ENCODE measurements at places on chromosomes 16 and 17.

DNA sequence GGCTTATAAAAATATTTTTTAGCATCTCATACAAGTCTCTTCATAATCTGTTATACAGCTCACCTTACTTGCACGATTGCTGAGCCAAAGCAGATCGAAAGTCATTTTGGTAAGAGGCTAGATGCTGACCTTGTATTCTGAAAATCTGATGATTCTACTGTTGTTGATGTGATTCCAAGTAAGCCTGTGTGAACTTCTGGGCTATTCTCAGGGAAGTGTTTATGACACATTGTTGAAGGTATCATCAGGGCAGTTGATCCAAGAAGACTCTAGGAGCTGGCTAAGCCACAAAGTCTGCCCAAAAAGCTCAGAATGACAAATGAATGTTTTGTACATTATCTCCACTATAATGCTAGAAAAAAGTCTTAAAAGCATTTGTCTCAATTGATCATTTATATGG is 16.0 kb downstream of the OMG start:
- no peak for DNase-seq

DNA sequence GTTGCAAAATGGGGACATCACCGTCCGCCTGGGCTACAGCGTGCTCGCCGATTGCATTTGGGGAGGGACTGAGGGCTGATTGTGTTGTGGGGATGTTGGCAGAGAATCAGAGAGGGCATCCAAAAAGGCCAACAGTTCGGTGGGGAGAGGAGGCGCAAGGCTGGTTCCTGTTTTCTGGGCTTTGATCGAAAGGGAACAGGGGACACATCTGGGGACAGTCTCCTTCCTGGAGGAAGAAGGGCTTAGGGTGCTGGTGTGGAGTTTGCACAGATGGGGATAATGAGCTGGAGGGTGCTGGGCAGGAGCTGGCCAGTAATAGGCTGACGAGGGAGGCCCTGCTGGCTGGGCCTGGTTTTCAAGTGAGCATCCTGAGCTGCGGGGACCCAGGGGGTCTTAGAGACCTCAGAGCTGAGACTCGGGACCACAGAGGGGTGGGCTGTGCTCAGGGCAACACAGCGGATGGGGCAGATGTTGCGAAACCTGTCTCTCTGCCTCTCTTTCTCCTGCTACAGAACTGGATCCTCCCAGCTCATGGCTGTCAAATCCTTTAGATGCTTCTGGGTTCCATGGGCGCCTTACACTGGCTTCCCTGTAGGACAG is 288.7 kb downstream of the SEC14L1 start:
- no peak for DNase-seq

- no peak for DNase-seq
Measured at GRCh38 chr17:56801459-56802178, 32.1 kb downstream of the C17orf67 start.

DNA sequence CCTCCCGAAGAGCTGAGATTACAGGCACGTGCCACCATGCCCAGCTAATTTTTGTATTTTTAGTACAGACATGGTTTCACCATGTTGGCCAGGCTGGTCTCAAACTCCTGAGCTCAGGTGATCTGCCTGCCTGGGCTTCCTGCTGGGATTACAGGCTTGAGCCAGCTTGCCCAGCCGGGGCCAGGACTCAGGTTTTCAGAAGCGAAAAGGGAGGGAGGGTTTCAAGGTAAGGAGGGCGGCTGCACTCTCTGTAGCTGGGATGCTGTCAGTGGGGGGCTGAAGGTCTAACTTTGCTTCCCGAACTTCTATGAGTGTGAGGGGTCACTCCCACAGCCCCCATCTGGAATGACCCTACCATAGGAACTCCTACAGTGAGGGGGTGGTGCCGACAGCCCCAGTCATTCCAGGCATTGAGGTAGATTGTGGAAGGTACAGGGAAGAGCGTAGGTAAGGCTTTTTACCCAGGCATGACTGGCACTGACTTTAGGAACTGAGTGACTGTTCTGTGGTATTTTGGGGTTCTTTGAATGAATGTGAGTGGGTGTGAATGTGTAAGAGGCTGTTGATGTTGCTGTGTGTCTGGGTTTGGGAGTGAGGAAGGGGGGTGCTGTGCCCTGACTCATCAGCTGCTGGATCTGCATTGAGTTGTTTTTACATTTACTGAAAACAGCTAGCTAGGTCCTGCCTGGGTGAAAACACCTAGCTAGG is 3.8 kb upstream of the C1QL1 start:
- DNase-seq = no peak

DNA sequence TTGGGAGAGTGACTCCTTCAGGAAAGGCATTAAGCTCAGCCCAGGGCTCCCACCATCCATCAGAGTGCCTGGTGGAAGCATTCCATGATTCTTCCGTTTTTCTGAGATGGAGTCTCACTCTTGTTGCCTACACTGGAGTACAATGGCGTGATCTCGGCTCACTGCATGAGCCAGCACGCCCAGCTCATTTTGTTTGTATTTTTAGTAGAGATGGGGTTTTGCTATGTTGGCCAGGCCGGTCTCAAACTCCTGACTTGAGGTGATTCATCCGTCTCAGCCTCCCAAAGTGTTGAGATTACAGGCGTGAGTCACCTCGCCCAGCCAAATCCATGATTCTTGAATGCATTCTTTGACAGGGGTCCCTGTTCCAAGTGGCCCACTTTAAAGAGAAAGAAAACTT is 23.1 kb downstream of the MIS12 start:
- DNase-seq = no peak

GRCh38 chr17:33112763-33113162 is 121.1 kb downstream of the SPACA3 start:
- no peak for DNase-seq

GRCh38 chr16:13561291-13562070 is 358.5 kb upstream of the ERCC4 start:
- no peak for DNase-seq

DNA sequence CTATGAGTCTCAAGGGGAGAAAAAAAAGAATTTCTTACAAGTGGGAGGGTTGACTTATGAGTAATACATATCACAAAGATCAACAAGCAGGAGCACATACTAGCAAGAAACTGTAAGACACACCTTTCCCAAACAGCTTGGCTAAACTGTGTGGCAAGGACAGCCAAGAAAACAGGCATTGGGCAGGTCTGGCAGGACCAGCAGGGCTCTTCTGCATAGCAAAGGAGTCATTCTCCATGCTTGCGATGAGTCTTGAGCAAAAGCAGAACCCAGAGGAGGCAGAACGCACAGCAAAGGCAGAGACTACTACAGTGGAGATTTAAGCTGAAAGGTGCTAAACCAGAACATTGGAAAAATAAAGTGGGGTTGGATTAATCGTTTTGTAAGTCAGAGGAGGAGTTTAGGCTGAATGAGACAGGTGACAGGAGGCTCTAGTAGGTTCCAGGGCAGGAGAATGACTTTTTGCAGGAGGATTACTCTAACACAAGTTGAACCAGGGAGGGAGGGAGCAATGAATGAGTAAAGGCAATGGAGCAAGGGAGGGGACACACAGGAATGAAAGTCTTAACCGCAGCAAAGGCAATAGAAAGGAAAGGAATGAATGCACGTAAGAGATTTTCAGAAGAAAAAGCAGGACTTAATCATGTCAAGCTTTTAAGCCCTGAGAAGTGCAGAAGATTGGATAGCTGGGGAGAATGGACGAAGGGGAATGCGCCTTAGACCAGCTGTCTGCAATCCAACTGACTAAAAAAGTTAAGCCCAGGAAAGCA is 2.7 kb downstream of the N4BP1 start:
- DNase-seq = no peak

GRCh38 chr17:81492202-81492601 is 20.4 kb downstream of the ACTG1 start:
- no peak for DNase-seq

DNA sequence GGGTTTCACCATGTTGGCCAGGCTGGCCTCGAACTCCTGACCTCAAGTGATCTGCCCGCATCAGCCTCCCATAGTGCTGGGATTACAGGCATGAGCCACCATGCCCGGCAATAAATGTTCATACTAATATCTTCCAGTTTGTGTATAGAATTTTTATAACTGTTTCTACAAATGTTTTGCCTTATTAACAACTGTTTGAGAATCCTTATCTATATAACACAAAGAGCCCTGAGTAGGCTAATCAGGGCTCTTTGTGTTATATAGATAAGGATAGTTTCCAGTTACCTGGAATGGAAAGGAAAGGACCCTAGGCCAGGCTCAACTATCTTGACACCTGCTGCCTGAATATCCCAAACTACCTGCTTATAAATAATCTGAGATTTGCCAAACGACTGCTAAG is 16.9 kb downstream of the TERF2 start:
- no peak for DNase-seq

DNA sequence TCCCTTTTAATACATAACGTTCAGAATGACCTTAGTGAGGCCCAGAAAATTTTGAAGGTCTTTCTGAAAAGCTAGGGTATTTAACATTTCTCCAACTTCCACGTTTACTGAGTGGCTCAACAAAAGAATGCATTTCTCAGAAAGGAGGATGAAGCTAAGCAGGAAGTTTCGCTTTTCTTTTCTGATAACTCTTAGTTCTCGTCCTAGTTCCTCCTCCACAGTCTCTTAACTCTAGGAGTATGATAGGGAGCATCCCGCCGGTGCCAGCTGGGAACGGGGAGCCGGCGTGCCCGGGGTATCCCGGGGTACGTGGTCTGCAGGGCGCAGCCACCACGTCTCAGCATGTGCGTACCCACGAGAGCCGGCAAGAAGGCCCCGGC is 363 bp downstream of the KARS1 start:
- DNase-seq = no peak

DNA sequence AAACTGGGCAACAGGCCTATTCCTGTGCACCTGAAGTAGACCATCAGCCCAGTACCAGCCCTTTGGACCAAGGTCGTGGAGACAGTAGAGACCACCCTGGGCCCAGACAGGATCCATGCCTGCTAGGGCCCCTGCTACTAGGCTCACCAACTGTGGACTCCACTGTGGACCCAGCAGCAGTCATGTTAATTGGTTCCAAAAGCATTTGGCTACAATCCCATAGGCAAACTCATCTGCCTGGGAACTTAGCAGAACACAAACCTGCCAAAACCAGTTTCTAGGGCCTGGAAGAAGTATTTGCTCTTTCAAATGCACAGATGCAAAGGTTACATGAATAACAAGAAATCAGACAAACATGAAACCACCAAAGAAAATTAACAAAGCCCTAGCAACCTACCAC is 53.1 kb downstream of the ACSM2A start:
- DNase-seq = no peak

DNA sequence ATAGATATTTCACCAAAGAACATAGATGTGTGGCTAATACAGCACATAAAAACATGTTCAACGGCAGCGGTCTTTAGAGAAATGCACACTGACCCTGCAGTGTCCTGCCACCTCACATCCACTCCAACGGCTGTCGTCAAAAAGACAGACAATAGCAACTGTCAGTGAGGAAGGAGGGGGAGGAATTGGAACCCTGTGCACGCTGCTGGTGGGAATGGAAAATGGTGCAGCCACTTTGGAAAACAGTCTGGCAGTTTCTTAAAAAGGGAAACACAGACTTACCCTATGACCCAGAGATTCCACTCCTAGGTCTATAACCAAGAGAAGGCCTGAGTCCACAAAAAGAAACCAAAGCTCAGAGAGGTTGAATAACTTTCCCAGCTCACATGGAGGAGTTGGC is 7.7 kb downstream of the CEP295NL start:
- DNase-seq = no peak

GRCh38 chr16:24119807-24120206 is 136.3 kb upstream of the CACNG3 start:
- DNase-seq = no peak

DNA sequence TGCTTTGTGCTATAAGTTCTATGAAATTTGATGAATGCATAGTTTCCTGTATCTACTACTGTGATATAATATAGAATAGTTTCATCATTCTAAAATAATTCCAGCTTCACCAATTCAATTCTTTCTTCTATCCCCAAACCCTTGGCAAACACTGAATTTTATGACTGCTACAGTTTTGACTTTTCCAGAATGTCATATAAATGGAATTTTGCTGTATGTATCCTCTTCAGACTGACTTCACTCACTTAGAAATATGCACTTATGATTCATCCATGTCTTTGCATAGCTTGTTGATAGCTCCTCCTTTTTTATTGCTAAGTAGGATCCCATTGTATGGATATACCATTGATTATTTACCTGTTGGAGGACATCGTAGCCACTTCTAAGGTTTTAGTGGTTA is 89.1 kb upstream of the HS3ST3A1 start:
- DNase-seq = no peak

DNA sequence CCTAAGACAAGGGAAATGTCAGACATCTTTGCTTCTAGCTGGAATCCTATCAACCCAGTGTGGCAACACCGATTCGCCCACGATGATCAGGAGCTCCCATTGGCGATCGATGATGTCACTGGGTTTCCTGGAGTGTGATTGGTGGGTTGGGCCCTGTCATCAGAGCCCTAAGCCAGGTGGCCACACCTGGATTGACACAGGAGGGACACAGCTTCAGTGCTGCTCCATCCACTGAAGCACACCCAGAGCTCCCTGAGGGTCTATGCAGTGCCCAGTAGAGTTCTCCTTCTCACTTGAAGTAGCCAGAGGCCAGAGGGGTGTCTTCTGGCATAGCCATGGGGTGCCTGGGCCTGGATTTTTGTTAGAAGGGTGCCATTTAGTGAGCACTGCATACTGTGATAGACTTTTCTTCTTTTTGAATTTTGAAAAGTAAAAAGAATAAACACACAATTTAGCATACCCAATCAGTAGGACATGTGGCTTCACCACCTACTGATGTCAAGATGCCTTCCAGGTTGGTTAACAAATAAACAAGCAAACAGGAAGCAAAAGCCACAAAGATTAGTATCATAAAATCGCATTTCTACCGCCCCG is 77.6 kb downstream of the CMIP start:
- peak; percentile 72 for DNase-seq

DNA sequence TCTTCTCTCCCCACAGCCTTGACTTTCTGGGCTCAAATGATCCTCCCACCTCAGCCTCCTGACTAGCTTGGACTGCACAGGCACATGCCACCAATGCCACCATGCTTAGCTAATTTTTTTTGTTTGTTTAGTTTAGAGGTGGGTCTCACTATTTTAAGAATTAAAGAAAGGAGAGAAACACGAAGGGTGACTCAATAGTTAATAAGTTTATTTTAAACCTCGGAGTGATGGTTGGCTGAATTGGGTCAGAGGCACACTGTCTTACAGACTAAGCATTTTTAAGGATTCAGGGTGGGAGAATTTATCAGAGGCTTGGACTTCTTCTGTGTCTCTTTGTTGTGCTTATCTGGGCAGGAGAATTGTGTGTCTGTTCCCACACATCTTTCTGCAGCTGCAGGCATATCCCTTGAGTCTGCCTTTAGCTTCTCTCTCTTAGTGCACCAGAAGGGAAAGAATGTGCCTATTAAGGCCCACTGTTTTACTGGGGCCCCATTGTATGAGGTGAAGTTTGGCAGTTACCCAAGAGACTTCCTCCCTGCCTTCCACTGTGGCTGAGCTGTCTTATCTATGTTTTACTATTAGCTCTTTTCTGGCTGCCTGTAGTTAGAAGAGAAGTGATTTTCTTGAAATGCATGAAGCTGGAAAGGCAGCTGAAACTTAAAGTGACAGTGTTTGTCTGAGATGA is 2172.0 kb downstream of the TP53TG3F start:
- no peak for DNase-seq

DNA sequence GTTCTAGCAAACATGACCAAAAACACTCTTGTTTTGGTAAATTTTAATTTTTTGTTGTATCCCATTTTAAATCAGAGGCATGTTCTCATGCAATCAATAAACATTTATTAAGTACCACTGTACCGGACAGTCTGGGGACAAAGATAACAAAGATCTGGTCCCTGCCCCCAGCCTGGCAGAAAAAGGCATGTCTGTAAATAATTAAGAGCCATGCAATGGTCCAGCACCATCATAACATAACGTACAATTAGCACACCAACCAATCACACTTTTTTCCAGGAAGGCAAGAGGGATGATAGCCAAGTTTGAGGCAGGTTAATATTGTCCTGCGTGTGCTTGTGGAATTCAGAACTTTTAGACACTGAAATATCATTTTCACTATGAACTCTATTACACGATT is 3.5 kb downstream of the KCNJ16 start:
- DNase-seq = no peak

Data from CD4-positive, alpha-beta T cell treated with Interleukin-1 beta for 1 hour (primary cell).